ENCODE measurements at places on chromosomes 11 and 22.

DNA sequence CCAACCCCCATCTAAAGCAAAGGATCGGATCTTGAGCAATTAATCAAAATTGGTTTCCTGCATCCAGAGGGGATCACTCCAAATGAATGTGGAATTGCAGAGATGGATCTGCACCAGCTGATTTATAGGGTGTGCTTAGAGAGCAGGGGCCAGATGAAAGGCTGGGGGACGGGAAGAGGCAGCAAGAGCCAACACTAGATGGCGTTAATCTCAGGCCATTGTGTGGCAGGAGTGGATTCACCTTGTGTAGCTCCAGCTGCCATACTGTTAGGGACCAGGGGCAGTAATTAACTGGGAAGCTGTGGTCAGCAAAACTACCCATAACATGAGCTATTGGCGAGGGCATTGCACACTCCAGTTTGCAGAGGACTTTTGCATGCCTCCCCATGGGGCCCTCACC lies 35.6 kb downstream of the SERPINH1 start:
- peak; percentile 66 for DNase-seq

DNA sequence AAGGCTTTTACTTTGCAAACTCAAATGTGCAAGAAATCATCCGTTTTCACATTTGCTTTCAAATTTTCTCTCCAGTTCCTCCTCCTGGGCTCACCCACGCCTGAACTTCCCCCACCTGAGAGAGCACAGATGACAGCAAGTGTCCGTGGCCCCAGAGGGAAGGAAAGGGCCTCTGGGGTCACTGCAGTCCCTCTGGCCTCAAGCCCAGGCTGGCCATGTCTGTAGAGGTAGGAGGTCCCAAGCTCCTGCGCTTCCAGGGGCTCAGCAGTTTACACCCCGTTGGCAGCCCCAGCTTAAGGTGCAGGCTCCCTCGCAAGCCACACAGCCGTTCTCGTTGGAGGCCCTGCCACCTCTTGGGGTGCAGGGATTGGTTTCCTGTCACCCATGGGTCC lies 40.5 kb upstream of the PRDM11 start:
- DNase-seq = no peak

- DNase-seq = no peak
Measured at GRCh38 chr11:112685111-112685510, 276.1 kb upstream of the NCAM1 start.

DNA sequence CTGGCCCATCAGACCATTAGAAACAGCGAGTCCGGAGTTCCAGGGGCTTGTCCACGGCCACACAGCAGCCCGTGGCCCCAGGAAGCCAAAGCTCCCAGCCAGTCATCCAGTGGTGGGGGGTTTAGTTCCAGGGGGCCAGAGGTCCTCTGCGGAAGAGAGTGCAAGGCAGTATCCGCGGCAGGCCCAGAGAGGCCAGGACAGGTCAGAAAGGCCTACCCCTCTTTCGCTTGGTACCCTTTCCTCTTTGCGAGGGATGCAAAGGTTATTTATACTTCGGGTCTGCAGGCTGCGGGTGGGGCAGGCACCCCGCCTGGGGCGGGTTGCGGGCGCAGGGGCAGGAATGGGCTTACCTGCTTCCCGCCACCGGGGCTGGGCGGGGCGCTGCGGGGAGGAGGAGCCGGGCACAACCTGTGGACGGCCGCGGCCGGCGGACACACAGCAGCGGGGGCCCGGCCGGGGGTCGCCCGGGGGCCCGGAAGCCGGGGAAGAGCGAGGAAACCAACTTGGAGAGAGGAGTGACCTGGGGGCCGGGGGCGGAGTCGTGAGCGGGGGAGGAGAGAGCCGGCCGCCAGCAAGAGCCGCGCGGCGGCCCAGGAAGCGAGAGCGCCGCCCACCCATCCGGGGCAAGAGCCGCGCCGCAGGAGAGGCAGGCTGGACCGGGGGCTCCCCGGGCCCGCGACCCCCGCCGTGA lies at the start of gene SH3BP1:
Gene SH3BP1, plus strand, starts transcription at position 600 of the 691 bp plus-strand sequence. CDS start 119 bp downstream, outside the sequence.
- DNase-seq = peak; percentile 87

DNA sequence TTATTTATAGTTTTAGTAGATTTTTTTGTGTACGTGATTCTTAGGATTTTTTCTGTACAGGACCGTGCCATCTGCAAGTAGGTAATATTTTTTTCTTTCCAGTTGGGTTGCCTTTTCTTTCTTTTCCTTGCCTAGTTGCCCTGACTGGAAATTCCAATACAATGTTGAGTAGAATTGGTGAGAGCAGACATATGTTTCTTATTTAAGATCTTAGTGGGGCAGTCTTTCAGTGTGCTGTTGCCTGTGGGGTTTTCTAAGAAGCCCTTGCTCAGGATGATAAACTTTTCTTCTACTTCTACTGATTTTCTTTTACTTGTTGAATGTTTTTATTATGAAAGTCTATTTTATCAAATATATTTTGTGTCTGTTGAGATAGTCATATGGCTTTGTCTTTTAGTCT lies 33.0 kb downstream of the ATXN10 start:
- DNase-seq = no peak

GRCh38 chr11:11793073-11793472 lies 48.7 kb upstream of the USP47 start:
- no peak for DNase-seq

- no peak for DNase-seq
Measured at GRCh38 chr11:841981-842369, 354 bp downstream of the POLR2L start.

- DNase-seq = no peak
Measured at GRCh38 chr11:40290171-40290631, 1169.3 kb downstream of the LRRC4C start.

DNA sequence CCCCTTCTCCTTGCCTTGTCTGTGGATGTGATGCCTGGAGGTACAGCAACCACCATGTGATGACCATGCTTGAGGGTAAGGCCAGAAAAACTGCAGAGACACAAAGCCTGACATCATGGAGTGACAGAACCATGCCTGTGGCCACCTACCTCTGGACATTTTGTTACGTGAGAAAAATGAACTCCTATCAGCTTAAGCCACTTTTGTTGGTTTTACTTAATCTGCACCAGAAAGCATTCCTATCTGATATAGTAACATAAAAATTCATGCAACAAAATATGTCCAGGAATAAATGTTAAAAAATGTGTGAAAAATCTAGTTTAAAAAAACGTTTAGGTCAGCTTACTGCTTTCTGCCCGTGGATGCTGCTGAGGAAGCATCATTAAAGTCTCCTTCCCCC lies 42.6 kb upstream of the P4HA3 start:
- DNase-seq = no peak

DNA sequence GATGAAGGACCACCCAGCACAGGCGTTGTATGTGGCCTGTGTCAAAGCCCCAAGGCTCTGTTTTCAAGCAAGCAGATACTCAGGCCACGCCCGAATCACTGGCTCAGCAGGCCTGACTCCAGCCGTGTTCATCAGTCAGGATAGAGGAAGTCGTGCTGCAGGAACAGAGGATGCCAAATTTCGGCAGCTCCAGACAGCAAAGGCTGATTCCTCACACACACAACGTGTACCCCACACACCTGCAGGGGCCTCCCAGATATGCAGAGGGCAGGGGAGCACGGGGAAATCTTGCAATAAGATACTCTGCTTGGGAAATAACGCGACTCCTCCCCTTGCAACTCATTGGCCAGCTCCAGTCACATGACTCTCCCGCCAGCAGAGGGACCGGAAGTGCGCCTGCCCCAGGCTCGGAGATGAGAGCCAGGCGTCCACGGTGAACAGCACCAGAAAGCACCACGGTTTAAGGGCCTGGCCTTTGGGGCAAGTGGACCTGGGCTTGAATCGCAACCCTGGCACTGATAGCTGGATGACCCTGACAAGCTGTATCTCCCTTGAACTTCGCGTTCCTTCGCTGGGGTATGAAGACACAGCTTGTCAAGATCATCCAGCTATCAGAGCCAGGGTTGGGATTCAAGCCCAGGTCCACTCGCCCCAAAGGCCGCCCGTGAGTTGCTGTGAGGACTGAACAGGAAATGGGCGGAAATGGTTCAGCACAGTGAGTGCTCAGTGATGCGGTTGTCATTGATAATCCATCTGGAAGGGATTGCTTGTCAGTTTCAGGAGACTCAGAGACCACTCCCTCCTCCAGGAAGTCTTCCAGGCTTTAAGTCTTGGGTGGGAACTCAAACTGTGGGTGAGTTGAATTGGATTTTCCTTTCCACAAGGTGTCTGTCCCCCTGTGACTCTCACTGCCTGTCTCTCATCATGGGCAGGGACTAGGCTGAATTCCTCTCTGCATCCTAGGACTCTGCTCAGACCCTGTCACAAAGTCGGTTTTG lies 88.5 kb downstream of the MYEOV start:
- DNase-seq = no peak

GRCh38 chr22:49413551-49413950 lies 414.1 kb downstream of the BRD1 start:
- DNase-seq = no peak

GRCh38 chr11:123587044-123587443 lies 67.4 kb downstream of the SCN3B start:
- no peak for DNase-seq

DNA sequence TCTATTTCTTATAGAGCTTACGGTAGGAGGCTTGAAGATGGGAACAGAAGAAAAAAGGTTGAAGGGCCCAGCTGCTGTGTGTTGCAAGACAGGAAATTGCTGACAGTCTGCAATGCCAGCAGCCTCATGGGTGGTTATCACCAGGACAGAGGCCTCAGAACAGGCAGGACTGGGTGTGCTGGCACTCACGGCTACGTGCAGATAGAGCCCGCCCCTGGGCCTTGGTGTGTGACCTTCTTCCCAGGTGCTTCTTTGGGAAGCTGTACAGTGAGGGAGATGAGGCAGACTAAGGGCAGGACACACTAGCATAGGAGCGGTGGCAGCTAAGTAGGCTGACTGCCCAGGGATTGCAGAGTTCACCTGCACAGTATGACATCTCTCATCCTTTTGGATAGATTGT lies 12.6 kb downstream of the PRAME start:
- no peak for DNase-seq

DNA sequence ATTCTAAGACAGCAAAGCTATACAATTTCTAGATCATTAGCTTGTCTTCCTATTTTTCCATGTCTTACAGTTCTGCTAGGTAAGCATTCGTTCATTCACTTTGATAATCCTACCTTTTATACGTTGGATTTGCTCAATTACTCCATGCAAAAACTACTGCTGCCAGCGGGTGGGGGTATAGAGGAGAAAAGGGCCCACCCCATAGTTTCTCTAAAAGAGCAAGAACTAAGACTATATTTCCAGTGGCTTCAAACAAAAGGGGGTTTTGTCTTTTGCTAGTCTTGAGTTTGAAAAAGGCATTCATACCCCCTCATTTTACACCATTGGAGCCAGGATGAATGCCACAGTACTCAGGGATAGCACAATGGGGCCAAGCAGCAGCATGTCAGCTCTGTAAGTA lies 155.7 kb downstream of the WT1 start:
- DNase-seq = no peak

DNA sequence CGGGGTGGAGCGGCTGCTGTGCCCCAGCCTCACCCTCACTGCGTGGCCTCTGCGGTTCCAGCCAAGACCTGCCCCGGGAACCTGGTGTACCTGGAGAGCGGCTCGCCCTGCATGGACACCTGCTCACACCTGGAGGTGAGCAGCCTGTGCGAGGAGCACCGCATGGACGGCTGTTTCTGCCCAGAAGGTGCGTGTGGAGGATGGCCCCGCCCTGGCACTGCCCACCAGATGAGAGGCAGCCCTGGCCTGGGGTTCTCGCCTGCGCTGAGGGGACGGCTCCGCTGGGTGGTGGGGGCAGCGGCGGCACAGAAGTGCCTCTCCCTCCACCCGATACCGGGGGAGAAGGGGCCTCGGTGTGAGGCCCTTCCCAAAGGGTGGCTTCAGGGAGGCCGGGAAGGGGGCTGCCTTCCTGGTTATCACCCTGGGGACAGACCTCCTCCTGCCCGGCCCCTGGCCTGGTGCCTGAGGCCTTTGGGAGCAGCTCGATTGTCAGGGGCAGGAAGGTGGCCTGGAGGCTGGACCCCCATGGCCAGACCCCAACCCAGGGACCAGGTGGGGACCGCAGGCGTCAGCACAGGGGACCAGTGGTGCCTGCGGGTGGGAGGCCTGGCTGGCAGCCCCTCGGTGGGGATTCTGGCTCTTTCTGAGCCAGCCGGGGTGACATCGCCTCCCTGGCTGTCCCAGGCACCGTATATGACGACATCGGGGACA lies 7.1 kb downstream of the MUC2 start:
- DNase-seq = no peak

- no peak for DNase-seq
Measured at GRCh38 chr11:75337195-75337654, 14.2 kb downstream of the ARRB1 start.

Data from GM13977 (cell line).